ENCODE measurements at places on chromosomes 4 and X.

GRCh38 chr4:139704915-139705485 is 39.4 kb downstream of the MGST2 start:
- DNase-seq = no peak

GRCh38 chr4:13529128-13529919 is 15.0 kb downstream of the NKX3-2 start:
- DNase-seq = no peak

- no peak for DNase-seq
These were observed 904 bp downstream of the F11 start for GRCh38 chr4:186266729-186267456.

DNA sequence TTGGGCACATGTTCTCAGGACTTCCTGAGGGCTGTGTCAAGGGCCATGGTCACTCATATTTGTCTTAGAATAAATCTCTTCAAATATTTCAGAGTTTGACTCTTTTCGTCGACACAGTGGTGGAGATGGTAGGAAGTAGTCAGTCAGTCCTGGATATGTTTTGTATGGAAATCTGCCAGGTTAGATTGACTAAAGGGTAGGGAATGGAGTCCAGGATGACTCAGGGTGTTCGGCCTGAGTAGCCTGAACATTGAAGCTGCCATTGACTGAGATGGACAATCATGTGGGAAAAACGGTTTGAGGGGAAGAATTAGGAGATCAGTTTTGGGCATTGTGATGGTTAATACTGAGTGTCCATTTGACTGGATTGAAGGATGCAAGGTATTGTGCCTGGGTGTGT is 177.1 kb upstream of the CENPE start:
- DNase-seq = no peak

DNA sequence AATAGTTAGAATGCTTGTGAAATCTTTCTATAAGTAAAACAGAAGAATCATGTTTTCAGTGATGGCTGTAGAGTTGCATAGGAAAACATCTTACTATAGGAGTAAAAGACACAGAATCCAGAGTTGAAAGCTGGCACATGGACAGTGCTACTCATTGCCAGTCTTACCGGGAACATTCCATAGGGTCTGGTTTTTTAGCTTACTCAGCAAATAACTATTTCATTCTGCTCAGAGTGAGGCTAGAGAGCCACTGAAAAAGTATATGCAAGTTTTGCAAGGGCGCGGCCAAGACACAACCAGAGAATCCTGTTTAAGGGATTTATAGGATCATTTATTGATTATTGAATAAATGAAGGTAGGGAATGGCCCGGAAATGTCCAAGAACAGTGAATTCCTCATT is 60.3 kb downstream of the MTHFD2L start:
- no peak for DNase-seq

DNA sequence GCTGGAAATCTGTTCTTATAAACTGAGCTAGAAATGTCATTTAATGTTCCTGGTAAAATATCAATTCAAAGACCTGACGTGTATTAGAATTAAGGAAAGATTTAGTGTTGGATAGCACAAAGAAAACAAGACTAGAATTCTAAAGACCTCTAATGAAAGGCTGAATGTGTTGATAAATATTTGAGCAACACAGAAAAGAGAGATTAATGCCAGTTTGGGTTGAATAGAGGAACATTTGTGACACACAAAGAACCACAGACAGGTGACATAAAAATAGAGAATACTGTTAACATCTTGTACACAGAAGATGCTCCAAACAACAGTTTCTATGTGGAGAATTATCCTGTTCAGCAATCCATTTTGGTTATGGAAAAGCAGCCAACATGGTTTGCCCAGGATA is 222.1 kb upstream of the GALNT7 start:
- DNase-seq = no peak

DNA sequence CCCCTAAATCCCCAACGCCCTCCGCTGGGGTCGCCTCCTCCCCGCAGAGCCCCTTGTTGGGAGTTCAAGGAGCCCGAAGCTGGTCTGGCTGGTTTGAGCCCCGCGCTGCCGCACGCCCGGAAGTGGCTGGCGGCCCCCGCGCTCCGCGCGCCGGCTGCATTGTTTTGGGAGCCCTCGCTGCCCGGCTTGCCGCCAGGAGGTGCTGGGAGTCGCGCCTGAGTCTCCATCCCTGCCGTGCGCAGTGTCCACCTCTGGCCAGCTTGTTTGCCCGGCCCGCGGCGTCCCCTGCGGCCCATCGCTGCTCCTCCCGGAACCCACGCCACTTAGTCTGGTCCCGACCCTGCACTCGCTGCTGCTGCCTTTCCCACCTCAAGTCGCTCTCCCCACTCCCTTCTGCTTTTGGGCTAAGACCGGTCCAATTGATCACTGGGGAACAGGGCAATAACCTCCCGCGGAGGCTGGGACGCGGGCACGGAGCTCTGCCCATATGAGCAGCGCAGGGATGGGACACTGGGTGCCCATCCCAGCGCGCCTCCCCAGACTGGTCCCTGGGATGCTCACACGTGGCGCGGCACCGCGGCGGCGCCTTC is 2.2 kb upstream of the SFRP2 start:
- DNase-seq = peak; percentile 62

DNA sequence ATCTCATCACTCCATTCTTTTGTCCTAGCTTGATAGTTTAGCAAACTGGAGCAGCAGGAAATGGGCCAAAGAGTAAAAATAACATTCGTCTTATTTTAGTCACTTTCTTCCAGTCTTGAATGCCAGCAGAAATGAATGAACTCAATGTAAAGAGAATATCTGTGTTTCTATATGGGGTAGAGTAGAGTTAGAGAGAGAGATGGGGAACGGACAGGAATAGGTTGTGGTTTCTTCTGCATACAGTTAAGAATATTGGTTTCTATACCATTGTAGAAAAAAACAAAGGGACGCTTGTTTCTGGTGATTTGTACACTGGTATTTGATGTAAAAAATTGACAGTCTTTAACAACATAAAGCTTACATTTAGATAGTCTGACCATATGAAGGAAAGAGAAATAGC is 8.9 kb downstream of the GPR174 start:
- no peak for DNase-seq

- DNase-seq = no peak
These were observed 516.6 kb downstream of the PCDH18 start for GRCh38 chr4:137015426-137016409.

DNA sequence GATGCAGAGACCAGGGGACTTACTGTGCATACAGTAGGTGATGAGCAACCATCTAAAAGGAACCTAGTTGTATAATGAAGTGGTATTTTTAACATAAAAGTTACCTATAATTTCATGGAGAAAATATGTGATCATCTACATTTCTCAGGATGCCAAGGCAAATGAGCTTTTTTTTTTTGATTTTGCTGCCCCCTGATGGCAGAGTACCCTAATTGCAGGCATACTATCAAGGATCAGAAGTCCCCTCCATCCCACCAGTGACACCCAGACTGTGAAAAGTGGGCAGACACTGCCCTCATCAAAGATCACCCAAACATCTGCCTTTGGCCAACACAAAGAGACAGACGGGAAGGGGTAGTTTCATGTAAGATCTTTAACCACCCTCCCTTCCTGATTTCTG is 9.6 kb upstream of the ABLIM2 start:
- no peak for DNase-seq

DNA sequence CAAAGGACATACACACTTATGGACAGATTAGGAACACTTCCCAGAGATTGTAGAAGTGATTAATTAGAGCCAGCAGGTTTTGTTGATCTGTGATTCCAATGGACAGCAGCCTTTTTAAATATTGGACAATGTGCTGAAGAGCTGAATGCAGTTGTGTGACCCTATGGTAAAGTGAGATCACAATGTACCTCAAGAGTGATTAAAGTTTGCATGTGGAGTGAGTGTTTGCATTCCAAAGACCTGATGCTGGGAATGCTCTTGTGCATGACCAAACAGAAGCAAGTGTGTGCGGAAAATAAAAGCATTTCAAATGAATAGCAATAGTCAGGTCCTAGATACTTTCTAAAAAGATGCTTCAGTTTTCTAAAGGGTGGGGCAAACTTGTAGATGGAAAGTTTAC is 154.1 kb downstream of the BANK1 start:
- no peak for DNase-seq

GRCh38 chrX:80765220-80765625 is 44.5 kb downstream of the BRWD3 start:
- DNase-seq = no peak

DNA sequence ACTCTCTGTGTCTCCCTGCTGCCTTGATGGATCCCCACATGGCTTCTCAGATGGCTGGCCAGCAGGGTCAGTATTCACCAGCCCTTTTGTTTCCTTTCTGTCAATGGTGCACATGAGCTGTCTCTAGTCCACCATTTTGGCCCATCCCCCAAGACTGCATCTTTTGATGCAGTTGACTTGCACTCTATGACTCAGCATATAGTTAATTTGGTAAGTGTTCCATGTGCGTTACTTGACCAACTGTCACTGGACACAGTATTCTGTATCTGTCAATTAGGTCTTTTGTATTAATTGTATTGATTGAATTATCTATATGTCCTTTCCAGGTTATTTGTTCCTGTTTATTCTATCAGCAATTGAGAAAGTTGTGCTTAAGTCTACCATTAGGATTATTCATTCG is 29.2 kb downstream of the PRDM5 start:
- DNase-seq = no peak

- DNase-seq = no peak
These were observed 47.5 kb downstream of the GASK1B start for GRCh38 chr4:158125310-158125709.

GRCh38 chr4:8543623-8544022 is 36.6 kb upstream of the GPR78 start:
- no peak for DNase-seq

- DNase-seq = no peak
These were observed 167.7 kb downstream of the PJA1 start for GRCh38 chrX:68997511-68997910.

DNA sequence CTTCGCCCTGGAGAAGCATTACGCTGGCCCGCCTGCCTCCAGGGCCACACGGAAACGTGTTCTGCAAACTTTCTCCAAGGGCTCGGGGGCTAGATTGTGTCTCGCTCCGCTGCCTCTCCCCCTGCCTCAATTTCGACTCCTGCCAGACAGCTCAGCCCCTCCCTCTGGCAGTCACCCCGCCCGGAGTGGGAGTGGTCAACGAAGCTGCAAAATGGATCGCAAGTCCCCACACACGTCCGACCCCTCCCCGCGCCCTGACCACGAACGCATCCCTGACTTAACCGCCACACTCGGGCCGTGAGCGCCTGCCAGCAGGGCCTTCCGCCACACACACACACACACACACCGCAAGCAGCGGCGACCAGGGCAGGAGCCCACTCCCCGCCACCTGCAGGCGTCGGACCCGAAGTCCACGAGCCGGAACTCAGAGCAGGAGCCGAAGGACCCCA is 47.0 kb upstream of the NKAP start:
- DNase-seq = no peak
